HEK293T (cell line): ENCODE measurements at places on chromosomes 6 and 20.

GRCh38 chr6:148890096-148890495 lies 143.3 kb downstream of the UST start:
- DNase-seq: no peak

DNA sequence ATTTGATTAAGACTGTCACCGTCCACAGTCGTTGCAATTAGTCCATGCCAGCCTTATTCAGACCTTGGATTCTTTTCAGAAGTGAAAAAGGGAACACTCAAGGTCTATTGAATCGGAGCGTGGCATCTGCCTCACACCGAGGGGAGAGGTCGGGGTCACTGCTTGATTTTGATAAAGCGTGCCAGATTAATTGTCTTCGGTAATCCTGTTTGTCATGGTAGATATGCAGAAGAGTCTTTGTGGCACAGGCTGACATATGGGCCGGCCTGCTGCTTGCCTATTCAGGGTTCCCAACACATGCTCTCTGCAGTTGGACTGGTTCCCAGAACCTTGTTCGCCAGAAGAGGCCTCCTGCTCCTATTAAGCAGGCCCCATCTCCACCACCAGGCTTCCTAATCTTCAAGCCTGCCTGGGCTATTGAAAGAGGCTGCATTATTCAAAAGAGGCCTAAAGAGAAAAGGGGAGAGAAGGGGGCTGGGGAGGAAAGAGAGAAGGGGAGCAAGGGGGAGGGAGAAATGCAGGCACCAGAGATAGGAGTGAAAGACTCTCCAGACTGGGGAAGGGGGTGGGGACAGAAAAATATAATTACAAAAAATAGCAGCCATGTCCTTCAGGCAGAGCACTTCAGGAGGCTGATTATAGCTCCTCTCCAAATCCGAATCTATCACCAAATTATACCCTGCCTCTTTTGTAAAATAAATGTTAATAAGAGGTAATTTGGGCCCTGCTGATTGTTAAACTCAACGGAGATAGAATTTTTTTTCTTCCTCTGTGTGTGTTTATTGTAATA lies 611.3 kb downstream of the HDGFL1 start:
- peak; percentile 14 for DNase-seq

DNA sequence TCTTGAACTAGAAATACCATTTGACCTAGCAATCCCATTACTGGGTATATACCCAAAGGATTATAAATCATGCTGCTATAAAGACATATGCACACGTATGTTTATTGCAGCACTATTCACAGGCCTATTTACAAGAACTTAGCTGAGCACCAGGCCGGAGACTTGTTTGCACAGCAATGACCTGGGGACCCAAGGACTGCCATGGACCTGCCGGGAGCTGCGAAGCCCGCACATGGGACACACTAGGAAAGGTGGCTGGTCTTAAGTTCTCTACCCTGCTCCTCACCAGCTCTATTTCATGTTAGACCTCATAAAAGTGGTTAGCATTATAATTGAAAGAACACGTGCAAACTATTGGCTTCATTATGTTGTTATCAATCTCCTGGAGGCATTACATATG lies 70.4 kb upstream of the CST7 start:
- no peak for DNase-seq

DNA sequence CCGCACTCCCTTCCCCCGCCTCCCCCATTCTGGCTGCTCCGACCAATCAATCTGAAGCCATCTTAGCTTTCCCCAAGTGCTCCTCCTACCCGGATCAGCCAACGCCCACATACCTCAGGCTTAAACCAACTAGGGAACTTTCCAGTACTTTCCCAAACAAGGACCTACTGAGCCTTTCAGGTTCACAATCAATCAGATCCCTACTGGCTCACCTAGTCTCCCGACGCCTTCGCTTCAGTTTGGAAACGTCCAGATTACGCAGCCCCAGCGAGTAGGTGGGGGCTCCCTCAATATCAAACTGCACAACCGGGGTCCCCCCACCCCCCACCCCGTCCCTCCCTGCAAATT lies 432 bp downstream of the HSPA1L start:
- no peak for DNase-seq

- no peak for DNase-seq
These were observed 55.9 kb upstream of the KCNK16 start for GRCh38 chr6:39378175-39378959.
